ENCODE measurements at places on chromosomes 5 and 9.

GRCh38 chr9:101128623-101129022 lies 100.1 kb downstream of the PLPPR1 start:
- DNase-seq, result no peak

DNA sequence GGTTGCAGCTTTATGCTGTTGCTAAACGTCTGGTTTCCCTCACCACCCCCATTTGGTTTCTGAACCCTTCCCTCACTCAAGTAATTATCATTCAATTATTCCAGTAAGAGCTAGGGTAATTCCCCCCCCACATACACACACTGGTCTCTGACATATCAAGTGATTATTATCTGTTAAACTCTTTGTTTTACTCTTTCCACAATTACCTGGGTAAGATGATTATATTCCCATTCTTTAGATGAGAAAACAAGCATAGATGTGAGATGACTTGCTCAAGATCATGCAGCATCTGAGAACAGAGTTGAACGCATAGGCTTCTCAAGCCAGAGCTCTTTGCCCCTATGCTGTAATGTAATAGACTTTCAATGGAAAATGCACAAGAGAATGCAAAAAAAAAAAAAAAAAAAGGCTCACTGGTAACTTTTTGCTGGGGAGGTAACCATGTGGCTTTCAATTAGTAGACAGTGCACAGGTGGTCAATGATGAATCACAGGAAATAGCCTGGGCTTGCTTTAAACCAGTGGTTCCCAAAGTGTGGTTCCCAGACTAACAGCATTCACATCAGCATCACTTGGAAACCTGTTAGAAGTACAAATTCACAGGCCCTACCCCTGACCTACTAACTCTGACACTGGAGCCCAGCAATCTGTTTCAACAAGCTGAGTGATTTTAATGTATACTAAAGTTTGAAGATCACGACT lies 87.6 kb downstream of the PIK3R1 start:
- no peak for DNase-seq

DNA sequence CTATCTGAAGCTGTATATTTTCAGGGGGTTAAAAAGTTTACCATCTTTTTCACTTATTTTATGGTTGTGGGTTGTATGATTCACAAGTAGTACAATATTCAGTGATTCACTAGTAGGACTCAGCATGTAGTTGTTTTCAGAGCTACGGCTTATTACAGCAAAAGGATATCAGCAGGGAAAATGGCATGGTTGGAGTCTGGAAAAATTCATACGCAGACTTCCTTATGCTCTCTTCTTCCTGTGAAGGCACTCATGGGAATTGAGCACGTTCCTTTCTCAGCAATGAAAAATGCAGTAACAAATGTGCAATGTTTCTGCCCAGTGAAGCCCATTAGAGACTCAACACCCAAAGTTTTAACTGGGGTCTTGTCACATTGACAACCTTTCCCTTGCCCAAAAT lies 250.5 kb downstream of the KCNN2 start:
- no peak for DNase-seq

GRCh38 chr9:98230789-98231188 lies 24.7 kb downstream of the TBC1D2 start:
- no peak for DNase-seq

GRCh38 chr5:150172556-150172955 lies 6.0 kb downstream of the CDX1 start:
- DNase-seq, result no peak

DNA sequence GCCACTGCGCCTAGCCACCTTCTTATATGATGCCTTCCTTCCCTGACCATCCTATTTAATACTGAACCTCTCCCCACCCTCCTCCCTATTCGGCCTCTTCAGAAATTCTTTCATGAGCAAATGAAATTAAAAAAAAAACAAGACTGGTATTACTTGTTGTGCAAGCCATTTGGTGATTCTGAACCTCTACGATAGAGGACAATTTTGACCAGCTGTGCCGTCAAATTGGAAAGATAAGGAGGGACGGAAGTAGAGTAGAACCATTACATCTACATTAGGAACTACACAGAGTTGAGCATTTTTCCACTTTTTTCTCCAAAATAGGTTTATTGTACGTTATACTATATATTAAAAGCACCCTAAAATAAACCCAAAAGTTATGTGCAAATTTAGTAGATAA lies 2.9 kb downstream of the DHX29 start:
- no peak for DNase-seq

DNA sequence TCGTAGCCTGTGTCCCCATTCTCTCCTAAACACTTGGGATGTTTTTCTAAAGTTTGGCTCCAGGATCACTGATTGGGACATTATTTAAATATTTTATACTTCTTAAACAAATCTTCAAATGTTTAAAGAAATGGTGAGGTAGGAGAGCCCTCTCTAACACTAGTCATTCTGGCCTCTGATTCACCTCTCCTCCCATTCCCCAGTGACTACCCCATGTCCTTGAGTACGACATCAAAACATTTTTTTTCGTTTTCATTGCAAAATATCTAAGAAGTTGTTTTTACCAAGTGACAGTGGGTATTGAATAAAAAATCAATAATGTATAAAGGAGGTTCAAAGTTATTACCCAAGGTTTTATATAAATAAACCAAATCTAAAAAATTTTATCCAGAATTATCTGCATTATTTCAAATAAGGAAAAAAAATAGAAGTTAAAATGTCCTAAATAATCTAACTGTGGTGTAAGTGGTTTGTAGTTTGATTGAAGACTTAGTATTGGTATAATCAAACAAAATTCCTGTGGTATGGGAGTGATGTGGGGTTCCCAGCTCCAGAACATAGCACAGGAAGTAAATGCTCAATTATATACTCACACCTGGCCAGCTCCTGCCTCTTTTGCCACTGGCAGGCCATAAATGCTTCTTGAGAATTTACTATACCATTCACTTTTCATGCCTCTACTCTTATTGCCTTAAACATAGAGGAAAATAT lies 51.1 kb downstream of the MAST4 start:
- DNase-seq, result no peak

DNA sequence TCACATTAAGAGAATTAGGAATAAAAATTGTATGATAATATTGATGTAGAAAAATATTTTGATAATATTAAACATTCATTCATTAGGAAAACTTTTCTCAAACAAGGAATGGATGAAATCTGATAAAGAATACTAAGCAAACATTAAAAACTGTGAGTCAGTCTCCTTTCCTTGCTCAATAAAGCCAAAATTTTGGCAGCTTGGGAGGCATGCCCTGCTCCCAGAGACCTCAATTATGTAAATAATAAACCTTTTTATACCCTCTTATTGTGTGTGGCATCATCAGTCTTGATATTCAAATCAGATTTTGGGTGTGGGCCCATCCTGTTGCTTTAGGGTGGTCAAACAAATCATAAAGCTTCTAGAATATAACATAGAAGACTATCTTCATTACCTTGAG lies 36.6 kb upstream of the CCL21 start:
- no peak for DNase-seq

DNA sequence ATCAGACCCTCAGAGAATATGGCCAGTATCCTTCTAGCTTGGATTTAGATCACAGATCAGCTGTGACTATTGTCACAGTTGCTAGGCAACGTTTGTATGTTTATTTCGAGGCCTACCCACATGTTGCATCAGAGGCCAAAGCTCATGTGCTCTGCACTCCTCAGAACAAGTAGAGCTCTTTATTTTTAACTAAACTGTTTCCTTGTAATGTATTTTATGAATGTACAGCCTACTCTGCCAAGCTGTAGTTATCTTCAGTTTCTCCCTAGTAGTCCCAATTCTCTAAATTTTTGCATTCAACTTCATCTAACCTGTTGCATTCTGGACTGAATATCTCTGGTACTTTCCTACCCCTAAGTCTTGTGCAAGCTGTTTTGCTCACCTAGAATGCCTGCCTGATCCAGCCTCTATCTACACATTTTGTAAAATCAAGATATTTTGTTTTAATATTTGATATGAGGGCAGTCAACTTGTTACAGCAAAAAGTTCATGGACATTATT lies 52.8 kb downstream of the CAST start:
- DNase-seq, result no peak

DNA sequence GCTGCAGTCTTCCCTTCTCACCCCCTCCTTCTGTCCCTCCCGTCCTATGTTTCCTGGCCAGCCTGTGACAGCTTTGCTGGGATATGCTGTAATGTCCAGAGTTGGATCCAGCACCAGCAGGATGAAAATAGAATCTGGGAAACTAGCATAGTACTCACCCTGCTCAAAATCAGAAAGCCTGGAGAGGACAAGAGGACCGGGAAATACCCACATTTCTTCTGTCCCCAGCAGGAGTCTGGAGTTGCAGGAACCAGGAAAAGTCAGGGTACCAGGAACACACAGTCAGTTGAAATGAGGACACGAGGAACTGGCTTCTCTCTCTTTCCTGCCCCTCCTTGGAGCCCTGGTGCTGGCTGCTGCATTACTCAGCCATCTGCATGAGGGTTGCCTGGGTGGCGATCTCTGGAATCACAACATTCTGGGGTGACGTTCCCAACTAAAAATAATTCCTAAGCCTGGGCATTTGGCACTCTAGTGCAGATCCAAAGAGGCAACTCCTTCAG lies 59.6 kb upstream of the NFIL3 start:
- no peak for DNase-seq

DNA sequence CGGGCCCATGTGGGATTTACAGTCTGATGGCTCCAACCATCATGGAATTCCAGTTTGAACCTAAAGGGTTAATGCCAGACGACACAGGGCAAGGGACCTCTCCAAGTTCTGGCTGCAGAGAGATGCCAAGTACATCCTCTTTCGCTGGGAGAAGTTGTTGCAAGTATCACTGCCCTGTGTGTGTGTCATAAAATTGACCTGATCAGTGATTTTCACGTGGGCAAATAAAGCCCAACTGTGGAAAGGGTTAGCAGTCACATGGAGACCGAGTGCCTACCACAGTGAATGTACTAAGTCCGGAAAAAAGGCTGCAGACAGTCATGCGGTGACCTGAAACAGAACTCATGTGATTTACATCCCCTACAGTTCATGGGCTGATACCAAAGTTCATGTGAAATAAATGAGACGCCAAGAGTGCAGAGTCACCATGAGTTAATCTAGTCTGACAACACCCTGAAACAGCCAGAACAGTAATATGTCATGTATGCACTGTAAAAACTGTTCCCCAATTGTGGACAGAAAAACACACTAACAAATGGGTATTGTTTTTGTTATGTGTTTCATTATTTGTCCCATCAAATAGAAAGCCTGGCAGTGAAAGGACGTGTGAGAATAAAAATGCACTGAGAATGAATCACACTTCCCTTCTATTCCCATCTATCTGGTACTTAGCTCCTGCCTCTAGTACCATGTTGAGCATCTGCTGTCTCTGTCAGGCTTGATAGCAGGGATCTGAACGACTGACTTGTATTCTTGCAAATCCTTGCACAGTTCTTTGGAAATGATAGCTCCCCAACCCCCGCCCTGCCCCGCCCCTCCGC lies 115.7 kb downstream of the SUSD1 start:
- DNase-seq, result no peak

- no peak for DNase-seq
Observed at GRCh38 chr9:110842169-110842568, 173.6 kb downstream of the MUSK start.

- DNase-seq, result no peak
Observed at GRCh38 chr5:127373858-127374491, 83.4 kb downstream of the MEGF10 start.

All from stimulated activated CD4-positive, alpha-beta T cell treated with anti-CD3 and anti-CD28 coated beads, Interleukin-1b, Interleukin-23, amount 100 ng/mL, for 4 hours (primary cell).